ENCODE measurements at places on chromosomes 12 and 14. TPM values are rescaled to one million over a fixed set of nuclear protein-coding genes. Genes with fewer than 3 reads are reported as not detected.

Gene C12orf56
- total RNA-seq, result 0.23 TPM

Gene EIF2B1
- 132 TPM for total RNA-seq

Gene IL26
- total RNA-seq, result not detected

Gene PIP4P1
- total RNA-seq, result 12.2 TPM

Gene GPR68
- 5.4 TPM for total RNA-seq

Gene CCDC196
- total RNA-seq, result not detected

Gene LRRC9
- not detected for total RNA-seq

Gene TAS2R7
- total RNA-seq, result not detected

Gene C12orf50
- not detected for total RNA-seq

Gene PTCSC3
- not detected for total RNA-seq

Gene CLSTN3
- 6.4 TPM for total RNA-seq

Gene RERG
- total RNA-seq, result not detected

Gene CLIP1
- 25.8 TPM for total RNA-seq

Gene BCL2L14
- total RNA-seq, result not detected

Gene GATC
- 13.2 TPM for total RNA-seq

Gene SLC4A8
- total RNA-seq, result 0.30 TPM

Gene NUBPL
- 9.8 TPM for total RNA-seq

Gene MGP
- not detected for total RNA-seq

Gene NPAS3
- not detected for total RNA-seq

Gene EMP1
- total RNA-seq, result 135 TPM

Gene KLRC4
- not detected for total RNA-seq

Gene IFNG-AS1
- not detected for total RNA-seq

Gene SOAT2
- total RNA-seq, result not detected

Gene C12orf54
- 2.5 TPM for total RNA-seq

Gene ACOT4
- 1.6 TPM for total RNA-seq

Gene RFX4
- not detected for total RNA-seq

Gene POTEM
- total RNA-seq, result not detected

Gene KLRD1
- not detected for total RNA-seq

Gene DBX2
- total RNA-seq, result not detected

Gene SPRYD4
- 1.1 TPM for total RNA-seq

Gene GPATCH2L
- 31.9 TPM for total RNA-seq

Gene SLC24A4
- 0.08 TPM for total RNA-seq

Gene ANO6
- 52.6 TPM for total RNA-seq

Gene SMIM41
- total RNA-seq, result not detected

Gene SYT1
- 1.9 TPM for total RNA-seq

Gene KLRC1
- 0.30 TPM for total RNA-seq

Gene ENDOU
- not detected for total RNA-seq

Gene FKBP11
- 51.9 TPM for total RNA-seq

Gene CNOT2
- 71.9 TPM for total RNA-seq

Gene RNU6-7
- total RNA-seq, result not detected

Gene MIP
- total RNA-seq, result not detected

Gene BCAT1
- 28.9 TPM for total RNA-seq

Gene CFL2
- total RNA-seq, result 17.2 TPM

Gene TPPP2
- total RNA-seq, result not detected

Gene TMED8
- 8.3 TPM for total RNA-seq

Gene GUCY2C
- total RNA-seq, result 0.08 TPM

Measured in hair follicular keratinocyte (primary cell).